ENCODE measurements at places on chromosomes 11 and 22.

GRCh38 chr22:45709866-45710265 lies 38.2 kb downstream of the ATXN10 start:
- DNase-seq: no peak

DNA sequence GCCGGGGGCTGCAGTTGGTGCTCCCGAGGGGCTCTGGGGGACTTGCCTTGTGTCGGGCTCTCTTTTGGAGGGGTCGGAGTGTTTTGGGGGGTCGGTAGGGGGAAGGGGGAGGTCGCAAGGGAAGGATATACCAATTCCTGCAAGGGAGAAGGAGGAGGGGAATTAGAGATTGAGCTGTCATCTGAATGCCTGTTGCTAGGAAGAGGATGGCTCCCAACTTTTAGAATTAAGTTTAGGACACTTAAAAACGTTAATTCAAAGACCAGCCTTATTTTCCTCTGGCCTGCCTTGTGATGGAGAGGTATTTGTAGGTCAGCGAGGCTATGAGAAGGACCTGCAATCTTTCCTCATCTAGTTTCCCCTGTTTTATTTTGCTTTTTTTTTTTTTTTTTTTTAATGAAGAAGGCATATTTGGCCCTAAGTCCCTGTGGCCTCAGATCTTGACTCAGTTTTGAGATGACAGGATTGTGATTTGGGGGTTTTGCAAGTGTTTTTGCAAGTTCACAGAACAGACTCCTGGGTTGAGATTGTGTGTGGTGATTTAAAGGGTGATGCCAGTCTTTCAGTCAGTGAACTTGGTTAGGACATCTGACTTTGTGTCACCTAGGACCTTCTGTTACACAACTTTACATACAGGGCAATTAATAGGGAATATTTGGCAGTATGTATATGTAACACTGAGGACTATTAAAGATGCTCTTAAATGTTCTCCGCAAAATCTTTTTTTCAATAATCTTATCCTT lies 672 bp downstream of the TMEM135 start:
- DNase-seq: no peak

DNA sequence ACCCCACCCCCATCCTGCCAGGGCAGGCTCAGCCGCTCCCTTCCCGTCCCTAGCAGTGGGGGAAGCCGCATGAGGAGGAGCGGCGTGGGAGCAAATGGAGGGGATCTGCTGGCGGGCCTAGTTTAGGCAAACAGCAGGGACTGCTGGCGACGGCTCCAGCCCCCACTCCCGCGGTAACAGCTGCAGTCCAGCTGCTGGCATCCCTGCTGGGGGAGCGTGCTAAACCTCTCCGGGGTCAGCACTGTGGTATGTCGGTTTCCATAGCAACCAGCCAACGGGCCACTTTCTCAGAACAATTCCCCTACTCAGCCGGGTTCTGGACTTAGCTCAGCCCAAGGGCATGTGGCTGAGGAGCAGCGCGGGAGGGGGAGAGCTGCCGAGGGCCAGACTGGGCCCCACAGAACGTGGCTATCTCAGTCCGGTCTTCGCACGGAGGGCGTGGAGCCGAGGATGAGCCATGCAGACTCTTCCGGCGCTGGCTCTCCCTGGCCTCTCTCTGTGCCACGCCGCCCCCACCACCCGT lies 98.8 kb downstream of the PKNOX2 start:
- DNase-seq: no peak

DNA sequence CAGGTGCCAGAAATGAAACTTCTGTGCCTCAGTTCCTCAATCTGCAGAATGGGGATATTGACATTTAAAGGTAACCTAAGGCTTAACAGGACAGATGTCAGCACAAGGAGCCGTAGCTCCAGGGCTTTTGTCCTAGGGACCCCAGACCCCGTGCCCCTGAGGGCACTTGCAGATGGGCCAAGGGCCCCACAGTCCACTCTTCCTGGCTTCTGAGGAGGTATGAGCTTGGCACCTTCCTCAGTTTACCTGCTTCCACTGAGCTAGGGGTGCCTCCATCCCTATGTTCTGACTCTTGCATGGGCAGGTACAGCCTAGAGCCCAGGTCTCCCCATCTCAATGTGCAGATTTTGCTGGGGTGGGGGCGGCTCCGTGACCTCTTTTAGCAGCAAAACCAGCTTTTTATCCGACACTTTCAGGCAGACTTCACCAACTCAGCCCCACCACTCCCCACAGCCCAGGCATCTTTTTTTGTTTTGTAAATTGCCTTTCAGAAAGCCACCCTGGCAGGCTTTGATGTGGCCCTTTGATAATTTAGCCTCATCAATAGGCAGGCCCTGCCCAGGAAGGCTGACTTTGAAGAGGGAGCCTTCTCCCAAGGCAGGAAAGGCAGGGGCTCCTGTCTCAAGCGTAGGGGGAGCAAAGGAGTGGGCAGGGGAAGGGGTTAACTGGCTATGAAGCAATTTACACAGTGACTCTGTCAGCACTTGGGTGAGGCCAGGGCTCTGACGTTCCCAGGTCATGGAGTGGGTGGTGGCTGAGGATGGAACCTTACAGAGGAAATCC lies 23.7 kb upstream of the FGF3 start:
- DNase-seq: no peak

DNA sequence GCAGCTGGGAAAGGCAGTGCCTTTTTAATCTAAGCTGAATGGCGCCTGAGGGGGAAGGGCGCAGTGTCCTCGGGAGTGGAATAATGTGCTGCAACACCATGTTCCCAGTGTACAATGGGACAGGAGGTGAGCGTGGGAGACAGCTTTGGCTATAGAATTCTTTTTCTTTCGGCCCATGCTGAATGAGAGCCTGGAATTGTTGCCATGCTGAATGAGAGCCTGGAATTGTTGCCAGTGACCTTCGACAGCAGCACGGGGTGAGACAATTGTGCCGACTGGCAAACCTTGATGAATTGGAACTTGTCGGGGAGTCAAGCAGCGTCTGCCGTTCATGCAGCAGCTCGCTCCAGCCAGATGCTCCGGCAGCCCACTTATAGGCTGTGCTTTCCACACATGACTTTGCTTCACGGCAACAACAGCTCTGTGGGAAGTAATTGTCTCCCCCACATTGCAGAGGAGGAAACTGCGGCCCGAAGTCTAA lies 141.4 kb upstream of the E2F8 start:
- DNase-seq: no peak

- DNase-seq: no peak
Measured at GRCh38 chr11:3104051-3104714, 47.0 kb upstream of the CARS1 start.

DNA sequence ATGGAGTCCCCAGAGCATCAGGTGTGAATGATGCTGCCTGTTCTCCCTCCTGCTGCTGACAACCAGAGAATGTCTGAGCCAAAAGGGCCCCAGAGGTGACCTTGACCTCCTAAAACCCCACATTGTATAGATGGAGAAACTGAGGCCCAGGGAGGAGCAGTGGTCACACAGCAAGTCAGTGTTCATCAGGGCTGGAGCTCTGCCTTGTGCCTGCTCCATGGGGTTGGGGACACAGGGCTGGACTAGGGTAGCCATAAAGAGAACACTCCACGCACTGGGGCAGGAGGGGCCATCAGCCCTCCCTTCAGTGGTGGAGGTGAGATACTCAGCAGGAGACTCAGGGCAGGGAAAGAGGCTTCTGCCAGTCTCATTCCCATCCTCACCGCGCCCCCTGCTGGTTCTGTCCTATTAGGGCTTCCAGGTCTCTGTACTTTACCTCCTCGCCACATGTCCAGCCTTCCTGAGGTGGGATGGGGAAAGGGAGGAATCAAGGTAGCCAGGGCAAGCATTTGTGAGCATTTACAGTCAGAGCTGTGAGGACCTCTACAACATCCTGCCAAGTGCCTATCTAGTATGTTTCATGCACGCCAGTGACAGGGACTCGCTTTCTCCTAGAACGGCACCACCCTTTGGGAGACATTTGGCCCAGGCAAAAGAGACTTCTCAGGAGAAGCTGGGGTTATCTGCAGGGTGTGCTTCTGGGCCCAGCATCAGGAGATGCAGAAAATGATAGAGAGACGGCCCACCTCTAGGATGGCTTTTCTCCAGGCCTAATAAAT lies 43.2 kb downstream of the NEU3 start:
- DNase-seq: peak; percentile 47

DNA sequence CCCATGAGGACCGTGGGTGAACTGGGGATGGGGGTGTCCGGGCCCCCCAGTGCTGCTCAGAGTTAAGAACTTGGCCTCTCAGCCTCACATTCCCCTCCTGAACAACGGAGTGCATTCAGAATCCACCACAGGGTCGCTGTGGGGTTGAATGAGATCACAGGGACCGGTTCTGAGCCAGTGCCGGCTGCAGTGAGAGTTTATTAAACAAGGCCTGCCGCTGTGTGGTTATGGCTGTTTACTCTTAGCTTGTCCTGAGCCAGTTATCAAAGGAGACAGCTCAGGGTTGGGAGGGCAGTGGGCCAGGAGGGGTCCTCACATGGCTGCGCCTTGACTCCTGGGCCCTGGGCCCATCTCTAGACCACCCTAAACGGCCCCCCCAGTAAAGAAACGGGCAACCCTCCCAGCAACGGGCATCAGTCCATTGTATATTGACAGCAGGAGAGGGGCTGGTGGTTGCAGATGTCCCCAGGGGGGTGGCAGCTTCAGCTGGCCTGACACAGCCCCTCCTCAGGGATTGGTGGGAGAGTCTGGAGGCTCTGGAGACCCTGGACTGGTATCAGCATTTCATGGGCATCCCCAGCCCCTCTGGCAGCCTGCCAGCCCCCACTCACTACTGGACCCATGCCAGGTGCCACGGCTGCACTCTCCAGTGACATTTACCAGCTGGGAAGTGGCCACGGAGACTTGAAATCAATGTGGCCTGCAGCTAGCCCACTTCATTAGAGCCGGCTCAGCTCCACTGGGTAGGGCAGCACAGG lies 15.1 kb upstream of the CABP7 start:
- no peak for DNase-seq

DNA sequence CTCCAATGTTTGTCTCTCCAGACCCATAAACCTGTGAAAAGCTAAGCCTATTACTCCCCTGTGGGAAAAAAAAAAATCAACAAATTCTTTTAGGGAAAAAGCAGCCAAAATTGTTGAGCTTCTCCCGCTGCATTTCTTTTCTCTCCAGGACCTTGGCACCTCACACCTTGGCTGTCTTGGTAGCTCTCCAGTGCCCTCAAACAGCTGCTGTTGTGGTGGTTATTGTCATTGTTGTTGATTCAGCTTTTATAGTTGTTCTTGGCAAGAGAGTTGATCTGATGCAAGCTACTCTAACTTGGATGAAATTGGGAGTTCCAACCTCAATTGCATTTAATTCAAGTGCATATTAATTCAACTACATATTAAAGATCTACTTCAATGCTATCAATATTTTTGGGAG lies 516.9 kb upstream of the LARGE1 start:
- DNase-seq: no peak
